Nucleus accumbens (tissue), 56 donors: ENCODE measurements at places on chromosomes 1 and 21.

DNA sequence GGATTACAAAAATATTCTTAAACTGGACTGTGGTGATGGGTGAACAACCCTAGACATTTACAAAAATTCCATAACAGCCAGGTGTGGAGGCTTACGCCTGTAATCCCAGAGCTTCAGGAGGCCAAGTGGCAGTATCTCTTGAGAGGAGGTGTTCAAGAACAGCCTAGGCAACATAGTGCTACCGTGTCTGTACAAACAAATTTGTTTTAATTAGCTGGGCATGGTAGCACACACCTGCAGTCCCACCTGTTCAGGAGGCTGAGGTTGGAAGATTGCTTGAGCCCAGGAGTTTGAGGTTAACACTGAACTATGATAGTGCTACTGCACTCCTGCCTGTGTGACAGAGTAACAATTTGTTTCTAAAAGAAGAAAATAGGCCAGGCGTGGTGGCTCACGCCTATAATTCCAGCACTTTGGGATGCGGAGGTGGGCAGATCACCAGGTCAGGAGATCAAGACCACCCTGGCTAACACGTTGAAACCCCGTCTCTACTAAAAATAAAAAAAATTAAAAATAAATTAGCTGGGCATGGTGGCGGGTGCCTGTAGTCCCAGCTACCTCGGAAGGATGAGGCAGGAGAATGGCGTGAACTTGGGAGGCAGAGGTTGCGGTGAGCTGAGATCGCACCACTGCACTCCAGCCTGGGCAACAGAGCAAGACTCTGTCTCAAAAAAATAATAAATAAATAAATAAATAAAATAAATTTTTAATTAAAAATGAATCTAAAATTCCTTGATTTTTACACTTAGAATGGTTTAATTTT lies 37.1 kb downstream of the ARID4B start:
- DNase-seq, result no peak

- no peak for DNase-seq
These were observed 43.6 kb downstream of the PTPRU start for GRCh38 chr1:29279951-29280391.

DNA sequence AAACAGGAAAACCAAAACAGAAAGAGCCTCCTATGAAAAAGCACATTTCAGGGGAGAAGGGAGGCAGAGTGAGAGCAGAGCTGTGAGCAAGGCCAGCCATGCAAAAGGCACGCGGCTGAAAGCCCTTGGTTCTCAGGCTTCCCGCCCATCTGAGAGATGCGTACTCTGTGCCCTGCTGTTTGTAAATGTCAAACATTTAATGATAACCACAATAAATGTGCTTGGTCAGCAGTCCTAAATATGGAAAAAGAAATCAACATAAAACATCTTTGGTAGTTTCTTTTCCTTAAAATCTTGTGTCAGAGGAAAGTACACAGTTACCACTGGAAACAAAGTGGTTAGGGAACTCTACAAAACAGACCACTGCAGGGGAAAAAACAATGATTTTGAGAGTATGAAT lies 283.1 kb downstream of the DSCAM start:
- DNase-seq, result no peak

- no peak for DNase-seq
These were observed 23.9 kb downstream of the VAV3 start for GRCh38 chr1:107941123-107941522.

DNA sequence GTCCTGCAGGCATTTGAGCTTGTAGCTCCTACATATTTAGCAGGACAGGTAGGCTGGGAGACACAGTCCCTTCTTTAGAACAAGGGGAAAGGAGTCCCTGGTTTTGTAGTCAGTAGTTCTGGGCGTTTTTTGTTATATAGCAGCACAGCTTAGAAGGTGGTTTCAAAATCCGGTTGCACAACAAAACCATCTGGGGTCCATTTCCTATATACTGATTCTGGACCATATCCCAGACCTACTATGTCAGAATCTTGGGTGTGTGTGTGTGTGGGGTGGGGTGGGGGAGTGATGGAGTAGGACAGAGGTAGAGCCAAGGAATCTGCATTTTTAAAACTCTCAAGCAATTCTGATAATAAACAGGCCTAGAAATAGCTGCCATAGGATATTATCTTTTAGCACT lies 21.6 kb downstream of the METTL13 start:
- DNase-seq, result no peak

GRCh38 chr1:23784846-23785245 lies 6.1 kb upstream of the LYPLA2 start:
- DNase-seq, result no peak
